Kasumi-1 (cell line): ENCODE measurements at places on chromosomes 4 and X.

DNA sequence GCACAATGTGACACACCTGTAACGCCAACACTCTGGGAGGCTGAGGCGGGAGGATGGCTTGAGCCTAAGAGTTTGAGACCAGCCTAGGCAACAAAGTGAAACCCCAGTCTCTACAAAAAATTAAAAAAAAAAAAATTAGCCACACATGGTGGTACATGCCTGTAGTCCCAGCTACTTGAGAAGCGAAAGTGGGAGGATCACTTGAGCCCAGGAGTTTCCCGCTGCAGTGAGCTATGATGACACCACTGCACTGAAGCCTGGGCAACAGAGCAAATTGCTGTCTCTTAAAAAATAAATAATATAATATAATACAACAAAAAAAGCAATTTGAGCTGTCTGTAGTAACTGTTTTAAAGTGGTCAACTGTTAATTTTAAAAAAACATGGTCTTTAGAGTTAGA lies 13.2 kb downstream of the SPOCK3 start:
- no peak for DNase-seq

DNA sequence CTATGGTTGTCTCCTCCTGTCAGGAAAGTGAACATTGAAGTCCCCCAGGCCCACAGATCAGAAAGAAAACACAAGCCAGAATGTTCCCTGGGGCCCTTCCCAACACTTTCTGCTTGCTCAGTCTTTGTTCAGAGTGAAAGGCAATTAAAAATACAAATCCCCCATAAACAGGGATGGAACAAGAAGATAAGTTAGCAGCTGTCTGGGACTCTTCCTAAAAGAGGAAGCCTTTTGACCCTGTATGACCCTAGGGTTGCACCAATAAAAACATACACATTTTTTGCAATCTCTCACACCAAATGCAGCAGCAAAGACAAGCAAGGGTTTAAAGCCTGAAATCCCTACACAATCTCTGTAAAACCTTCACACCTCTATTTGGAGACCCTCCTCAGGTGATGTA lies 22.6 kb downstream of the IRF2 start:
- DNase-seq: peak; percentile 66

DNA sequence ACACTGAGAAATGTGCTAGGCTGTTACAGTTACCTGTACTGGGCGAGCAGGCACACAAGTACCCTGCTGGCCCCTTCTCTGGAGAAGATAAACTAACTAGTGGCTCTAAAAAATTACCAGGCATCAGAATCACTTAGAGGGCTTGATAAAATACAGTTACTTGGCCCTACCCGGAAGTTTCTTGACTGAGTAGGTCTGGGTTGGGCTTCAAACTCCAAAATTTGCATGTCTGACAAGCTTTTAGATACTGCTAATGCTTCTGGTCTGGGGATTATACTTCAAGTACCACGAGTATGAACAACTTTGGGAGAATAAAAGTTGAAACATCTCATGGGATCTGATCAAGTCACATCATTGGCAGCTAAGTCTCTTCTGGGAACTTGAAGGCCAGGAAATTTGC lies 30.8 kb downstream of the CEP135 start:
- no peak for DNase-seq

DNA sequence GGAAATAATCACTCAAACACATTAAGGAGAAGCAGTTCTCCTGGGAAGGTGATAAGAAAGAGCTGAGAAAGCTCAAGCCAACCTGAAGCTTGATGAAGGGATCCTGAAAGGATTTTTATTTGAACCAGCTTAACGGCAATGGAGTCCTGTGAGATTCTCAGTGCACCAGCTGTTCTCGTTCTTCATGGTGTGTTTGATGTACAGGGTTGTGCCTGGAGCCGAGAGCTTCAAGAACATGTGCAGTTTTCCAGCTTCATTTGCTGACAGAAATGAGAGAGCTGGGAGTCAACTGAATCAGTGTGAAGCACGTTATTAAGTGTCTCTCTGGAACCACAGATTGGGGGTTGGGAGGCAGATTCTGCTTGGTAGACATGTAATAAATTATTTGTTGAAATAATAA lies 115.7 kb downstream of the ANKRD50 start:
- DNase-seq: no peak

- no peak for DNase-seq
Measured at GRCh38 chrX:47179221-47179927, 14.3 kb upstream of the UBA1 start.
